ENCODE measurements at places on chromosomes 5 and 9.

- no peak for DNase-seq
Measured at GRCh38 chr9:13142776-13143175, 136.7 kb downstream of the MPDZ start.

DNA sequence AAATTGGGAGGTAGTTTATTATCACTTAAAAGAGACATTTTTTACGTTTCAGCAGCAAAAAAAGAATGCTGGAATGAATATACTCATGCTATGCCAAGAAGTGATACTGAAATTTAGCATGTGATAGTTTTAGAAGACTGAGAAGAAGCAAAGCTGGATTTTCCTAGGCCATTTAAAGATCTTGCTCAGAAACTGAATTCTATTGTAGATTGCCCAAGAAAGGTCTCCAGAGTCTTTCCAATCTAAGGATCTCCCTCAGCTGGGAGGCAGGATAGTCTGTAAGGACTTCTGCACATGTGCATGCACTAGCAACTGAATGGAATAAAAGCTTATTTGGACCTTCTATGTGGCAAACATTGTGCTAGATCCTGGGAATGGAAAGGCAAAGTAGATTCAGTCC is 334.5 kb downstream of the DTWD2 start:
- no peak for DNase-seq

DNA sequence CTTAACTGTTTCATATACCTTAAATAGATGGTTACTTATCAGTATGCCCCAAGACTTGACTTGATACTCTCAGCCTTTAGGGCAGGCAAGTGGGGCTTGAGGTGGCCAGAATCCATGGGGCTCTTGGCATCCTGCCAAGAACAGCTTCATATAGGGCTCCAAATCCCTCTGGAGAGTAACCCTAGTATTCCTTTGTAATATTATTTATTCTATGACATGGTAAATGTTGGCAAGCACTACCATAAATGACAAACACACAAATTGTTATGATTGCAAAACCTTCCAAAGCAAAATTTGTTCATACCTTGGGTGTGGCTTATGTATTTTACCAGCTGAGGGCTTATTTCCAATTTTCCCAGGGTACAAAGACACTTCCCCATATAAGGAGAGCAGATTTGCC is 257.4 kb upstream of the TRPC7 start:
- DNase-seq, result no peak

- no peak for DNase-seq
Measured at GRCh38 chr5:178428341-178429155, 161.6 kb downstream of the COL23A1 start.

GRCh38 chr5:68740226-68740910 is 353.4 kb upstream of the SLC30A5 start:
- peak; percentile 87 for DNase-seq

DNA sequence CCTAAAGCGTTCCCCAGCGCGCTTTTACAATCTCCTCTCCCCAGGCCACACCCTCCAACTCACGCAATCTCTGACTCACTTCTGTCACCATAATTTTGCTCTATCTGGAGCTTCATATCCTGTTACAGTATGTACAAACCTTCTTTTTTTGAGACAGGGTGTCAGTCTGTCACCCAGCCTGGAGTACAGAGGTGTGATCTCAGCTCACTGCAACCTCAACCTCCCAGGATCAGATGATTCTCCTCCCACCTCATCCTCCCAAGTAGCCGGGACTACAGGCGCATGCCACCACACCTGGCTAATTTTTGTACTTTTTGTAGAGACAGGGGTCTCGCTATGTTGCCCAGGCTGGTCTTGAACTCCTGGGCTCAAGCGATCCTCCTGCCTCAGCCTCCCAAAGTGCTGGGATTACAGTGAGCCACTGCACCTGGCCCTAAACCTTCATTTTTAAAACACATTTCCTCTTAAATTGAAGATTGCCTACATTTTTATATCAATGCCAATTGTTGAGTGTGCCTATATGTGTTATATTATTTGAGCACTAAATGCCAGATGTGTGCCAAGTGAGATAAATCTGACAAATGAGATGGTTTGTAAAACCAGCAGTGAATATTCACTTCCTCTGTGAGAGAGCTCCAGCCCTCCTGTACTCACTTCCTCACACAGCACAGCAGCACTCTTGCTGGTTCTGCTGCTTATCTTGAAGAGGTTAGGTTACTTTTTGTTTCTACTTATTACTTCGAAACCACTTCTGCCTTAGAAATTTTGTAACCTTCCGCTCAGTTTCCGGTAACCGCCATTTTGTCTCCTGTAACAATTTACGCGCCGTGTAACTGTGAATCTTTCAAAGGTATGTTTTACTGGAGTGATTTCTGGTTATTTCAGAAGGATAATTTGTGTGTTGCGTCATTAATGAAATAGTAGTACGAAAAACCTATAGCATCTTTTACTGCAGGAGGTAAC is 57.9 kb downstream of the DOCK8 start:
- peak; percentile 9 for DNase-seq

DNA sequence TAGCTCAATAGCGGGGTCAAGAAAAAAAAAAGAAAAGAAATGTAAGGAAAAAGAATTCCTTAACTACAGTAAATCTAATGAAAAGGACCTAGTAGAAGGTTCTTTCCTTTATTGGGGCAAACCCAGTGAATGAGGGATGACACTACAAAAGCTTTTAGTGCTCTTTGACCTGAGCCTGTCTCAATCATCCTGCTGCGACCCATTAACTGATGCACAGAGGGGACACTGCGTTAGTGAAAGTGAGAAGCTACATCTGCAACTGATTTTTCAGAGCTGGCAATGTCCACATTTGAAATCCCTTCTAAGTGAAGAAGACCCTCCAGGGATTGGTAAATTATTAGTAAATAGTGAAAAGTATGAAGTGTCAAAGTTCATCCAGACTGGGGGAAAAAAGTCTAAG is 101.1 kb downstream of the OTULIN start:
- DNase-seq, result no peak

- DNase-seq, result no peak
Measured at GRCh38 chr9:126158588-126159429, 167.8 kb upstream of the MVB12B start.

GRCh38 chr5:151123897-151124751 is 33.5 kb downstream of the ANXA6 start:
- no peak for DNase-seq

DNA sequence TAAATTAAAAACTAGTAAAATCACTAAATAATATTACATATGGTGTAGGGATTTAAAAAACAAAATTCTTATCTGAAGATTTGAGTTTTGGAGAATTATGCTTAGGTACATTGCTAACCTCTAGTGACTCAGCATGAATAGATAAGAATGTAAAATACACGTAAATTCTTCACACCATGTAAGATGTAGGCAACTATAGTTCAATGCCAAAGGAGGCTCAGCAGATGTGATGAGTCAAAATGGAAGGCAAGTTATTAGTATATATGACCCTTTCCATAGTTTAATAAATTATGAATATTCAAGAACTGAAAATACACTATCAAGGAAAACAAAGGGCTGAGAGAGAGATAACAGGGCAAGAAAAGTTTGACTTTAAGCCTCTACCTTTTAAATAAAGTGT is 79.0 kb downstream of the MRPS30 start:
- DNase-seq, result no peak

- DNase-seq, result peak; percentile 27
Measured at GRCh38 chr5:90518661-90519060, 10.7 kb downstream of the LYSMD3 start.

DNA sequence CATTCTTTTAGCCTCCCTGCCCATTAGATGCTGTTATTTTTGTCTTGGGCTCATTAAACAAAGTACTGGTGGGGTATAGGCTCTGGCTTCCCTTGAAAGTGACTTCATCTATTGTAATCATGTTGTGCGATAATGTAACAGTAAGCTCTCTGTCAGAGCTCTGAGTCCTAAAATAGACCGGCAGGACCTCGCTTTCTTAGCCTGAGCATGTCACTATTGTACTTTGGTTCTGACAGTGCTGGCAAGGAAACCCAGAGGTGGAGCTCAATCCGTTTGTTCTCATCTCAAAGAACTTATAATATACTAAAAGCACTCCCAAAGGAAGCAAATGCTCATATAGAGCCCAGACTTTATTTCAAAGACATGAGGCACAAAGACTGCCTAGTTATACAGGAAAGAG is 339.1 kb upstream of the CCNH start:
- DNase-seq, result no peak

- no peak for DNase-seq
Measured at GRCh38 chr5:132446621-132447020, 44.0 kb downstream of the IRF1 start.

- DNase-seq, result peak; percentile 18
Measured at GRCh38 chr9:17531642-17532254, 47.1 kb upstream of the SH3GL2 start.

Data from SW480 (cell line).